Daoy (cell line): ENCODE measurements at places on chromosomes 3 and 15.

DNA sequence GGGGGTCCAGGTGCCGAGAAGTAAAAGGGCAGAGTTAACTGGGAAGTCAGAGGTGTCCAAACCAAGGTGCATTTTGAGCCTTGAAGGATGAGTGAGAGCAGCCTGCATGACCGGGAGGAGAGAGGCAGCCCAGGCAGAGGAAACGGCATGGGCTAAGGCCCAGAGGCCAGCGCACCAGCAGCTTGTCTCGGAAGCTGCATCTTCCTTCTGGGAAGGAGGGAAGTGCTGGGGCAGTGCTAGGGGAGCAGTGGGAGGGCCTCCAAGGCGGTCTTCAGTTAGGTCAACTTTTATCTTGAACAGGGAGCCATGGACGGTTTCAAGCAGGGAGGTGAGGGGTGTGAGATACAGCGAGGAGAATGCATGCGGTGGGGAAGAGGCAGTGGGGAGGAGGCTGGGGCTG lies 1.0 kb downstream of the H1-8 start:
- DNase-seq, result no peak

DNA sequence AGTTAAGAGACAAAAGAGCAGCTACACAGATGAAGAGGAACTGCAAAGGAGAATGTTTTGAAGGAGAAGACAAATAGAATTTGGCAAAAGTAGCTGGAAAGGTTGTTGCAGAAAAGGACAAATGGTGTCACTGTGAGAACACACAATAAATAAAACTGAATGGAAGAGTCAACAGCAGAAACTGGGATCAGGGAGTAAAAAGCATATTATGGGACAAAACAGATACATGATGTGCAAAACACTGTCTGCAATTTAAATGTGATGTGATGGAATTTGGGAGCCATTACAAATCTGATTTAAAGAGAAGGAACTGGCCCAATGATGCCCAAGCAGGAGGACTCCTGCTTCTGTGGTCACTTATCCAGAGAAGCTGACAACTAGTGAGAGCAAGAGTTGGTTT lies 46.1 kb downstream of the CD47 start:
- DNase-seq, result no peak

DNA sequence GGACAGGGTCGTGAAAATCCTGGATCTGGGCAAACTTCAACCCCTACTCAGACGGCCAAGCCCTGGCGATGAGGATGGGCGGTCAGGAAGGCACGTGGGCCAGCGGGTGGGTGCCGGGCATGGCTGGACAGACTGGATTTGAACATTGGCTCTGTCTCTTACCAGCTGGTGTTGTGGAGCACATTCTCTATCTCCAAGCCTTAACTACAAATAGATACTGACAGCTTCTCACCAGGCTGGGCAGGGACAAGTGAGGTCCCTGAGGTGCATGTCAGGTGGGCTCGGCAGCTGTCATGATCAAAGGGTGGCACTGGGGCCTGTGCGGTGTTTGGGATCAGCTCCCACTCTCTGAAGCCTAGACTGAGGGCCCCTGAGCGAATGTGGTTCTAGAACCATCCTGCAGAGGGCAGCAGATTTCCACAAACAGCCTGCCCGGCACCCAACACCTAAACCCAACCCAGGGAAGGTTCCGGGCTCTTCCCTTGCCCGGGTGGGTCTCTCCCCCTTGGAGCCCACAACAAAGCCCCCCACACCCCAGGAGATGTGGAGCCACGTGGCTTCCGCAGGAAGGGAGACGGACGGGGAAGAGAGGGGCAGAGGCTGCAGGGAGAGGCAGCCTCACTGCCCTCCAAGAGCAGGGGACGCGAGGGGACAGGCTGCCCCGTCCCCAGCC lies 58.4 kb downstream of the RGMA start:
- DNase-seq, result peak; percentile 65

GRCh38 chr15:66803182-66803729 lies 101.2 kb downstream of the SMAD6 start:
- peak; percentile 98 for DNase-seq

DNA sequence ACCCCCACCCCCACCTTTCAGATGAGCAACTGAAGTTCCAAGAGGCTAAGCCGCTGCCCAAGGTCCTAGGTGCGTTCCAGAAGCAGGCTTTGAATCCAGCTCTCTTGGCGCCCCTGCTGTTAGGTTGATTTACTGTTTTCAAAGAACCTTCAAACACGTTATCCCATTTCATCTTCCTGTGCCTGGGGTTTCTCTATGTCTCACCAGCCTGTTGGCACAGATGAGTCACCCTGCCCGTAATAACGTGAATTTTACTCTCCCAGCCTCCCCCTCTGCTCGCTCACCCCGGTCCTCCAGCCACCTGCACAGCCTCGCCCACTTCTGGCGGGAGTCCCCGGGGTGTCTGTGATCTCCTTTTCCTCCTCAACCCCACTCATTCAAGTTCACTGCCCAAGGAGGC lies 13.0 kb upstream of the TSEN2 start:
- DNase-seq, result peak; percentile 87

DNA sequence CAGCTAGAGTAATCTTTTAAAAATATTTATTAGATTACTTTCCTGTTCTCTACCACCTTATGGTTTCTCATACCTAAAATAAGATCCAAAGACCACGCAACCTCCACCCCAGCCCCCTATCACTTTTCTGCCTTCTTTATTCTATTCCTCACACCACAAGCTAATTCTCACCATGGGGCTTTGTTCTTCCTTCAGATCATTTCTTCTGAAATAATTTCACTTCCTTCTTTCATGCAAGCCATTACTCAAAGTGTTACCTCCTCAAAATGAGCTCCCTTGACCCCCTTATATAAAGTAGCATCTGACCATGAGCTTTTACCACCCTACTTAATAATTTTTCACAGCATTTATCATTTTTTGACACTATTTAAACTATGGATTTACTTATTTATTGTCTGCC lies 233.2 kb upstream of the TMCO5A start:
- no peak for DNase-seq

- DNase-seq, result no peak
These were observed 3.6 kb downstream of the STIMATE start for GRCh38 chr3:52893723-52894122.

DNA sequence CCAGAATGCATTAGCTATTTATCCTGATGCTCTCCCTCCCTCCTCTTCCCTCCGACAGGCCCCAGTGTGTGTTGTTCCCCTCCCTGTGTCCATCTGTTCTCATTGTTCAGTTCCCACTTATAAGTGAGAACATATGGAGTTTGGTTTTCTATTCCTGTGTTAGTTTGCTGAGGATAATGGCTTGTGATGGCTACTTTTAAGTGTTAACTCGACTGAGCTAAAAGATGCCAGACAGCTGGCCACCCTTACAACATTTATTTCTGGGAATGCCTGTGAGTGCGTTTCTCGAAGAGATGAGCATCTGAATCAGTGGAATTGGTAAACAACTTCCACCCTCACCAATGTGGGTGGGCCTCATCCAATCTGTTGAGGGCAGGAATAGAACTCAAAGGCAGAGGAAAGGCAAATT lies 24.7 kb upstream of the TM2D3 start:
- no peak for DNase-seq

DNA sequence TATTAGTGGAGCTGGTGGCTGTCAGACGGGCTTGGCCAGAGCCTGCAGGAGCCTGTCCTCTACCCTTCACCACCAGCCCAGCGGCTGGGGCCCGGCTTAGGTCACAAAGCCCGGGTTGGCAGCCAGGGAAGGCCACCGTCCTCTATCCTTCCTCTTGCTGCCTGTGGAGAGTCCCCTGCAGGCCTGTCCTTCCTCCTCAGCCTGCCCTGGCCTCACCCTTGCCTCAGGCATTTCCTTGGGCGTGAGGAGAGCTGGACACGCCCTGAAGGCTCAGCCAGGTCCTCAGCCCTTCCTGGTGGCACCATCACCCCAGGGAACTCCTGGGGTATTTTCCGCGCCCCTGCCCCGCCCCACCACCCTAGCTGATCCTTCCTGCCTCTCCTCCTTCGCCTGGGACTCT lies 7.7 kb downstream of the CHAC1 start:
- no peak for DNase-seq

DNA sequence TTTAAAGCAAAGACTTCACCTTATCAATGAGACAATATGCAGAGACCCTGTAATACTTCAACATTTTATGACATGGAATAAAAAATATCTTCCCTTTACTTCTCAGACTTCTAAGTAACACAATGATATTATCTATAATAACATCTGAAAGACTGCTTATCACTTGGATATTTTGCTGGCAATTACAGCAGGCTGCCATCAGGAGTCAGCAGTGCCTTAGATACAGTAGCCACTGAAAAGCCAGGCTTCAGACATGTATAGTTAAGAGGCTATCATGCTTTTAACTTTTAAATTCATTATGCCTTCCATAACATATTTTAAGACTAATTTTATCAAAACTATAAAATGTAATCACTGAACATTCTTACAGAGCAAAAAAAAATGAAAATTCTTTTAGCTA lies 227.5 kb downstream of the NEK10 start:
- DNase-seq, result no peak

- no peak for DNase-seq
These were observed 121.4 kb upstream of the MB21D2 start for GRCh38 chr3:193039058-193039457.

- peak; percentile 61 for DNase-seq
These were observed 7.7 kb upstream of the CDCP1 start for GRCh38 chr3:45153658-45154437.

DNA sequence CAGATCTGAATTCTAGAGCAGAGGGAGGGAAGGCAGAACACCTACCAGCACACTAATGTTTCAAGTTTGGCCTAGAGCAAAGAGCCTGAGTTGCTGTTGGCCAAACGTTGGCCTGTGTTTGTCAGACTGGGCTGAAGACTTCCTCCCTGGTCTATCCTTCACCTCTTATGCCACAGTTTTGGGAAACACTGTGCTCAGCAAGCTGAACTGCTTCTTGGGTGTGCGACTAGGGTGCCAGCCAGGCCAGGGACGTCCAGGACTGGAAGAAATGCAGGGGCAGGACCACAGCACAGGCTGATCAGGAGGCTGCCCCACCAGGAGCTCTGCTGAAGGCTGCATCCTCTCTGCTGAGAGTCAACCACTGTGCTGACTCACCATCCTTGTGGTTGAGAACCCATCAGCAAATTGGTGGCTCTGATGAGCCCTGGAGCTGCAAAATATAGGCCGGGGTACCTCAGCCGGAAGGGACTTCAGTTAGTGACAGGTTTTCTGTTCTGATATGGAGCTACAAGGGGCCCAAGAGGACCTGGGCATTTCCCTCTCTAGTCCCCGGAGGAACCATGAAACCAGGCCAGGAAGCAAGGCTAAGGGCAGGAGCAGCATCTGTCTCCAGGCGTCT lies 131.6 kb upstream of the RASGRP1 start:
- peak; percentile 74 for DNase-seq

GRCh38 chr15:42090370-42090769 lies 4.0 kb downstream of the PLA2G4D start:
- no peak for DNase-seq

GRCh38 chr3:72791161-72791560 lies 57.1 kb downstream of the SHQ1 start:
- peak; percentile 24 for DNase-seq

- no peak for DNase-seq
These were observed 49.9 kb upstream of the RAB6B start for GRCh38 chr3:133945381-133946095.

DNA sequence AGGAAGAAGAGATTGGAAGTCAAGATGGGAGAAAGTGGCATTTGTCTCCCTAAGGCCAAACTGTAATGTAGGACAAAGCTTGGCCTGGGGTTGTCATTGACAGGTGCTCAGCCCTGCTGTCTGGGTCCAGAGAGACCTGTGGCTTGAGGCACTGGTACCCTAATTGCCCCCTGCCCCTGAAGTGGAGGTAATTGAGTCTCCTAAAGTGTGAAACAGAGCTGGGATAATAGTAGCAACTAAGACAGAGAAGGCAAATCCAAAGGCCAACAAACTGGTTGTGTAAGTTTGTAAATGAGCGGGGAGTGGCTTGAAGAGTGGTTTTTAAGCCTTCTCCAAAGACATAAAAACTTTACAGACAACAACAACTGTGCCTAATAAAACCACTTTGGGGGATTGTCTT lies 264.2 kb upstream of the ROPN1 start:
- no peak for DNase-seq

DNA sequence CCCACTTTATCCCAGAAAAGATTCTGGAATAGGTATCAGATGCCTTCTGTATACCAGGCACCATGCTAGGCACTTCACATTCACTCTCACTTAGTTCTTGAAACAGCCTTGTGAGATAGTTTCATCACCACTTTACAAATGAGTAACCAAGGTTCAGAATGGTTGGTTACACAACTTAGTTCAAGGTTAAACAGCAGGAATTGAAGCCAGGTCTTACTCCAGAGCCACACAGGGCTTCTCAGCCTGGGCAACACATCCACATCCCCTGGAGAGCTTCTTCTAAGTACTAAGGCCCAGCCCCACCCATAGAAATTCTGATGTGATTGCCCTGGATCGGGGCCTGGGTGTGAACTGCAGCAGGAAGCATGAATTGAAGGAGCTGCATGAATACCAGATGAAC lies 18.6 kb downstream of the WHAMM start:
- DNase-seq, result no peak

DNA sequence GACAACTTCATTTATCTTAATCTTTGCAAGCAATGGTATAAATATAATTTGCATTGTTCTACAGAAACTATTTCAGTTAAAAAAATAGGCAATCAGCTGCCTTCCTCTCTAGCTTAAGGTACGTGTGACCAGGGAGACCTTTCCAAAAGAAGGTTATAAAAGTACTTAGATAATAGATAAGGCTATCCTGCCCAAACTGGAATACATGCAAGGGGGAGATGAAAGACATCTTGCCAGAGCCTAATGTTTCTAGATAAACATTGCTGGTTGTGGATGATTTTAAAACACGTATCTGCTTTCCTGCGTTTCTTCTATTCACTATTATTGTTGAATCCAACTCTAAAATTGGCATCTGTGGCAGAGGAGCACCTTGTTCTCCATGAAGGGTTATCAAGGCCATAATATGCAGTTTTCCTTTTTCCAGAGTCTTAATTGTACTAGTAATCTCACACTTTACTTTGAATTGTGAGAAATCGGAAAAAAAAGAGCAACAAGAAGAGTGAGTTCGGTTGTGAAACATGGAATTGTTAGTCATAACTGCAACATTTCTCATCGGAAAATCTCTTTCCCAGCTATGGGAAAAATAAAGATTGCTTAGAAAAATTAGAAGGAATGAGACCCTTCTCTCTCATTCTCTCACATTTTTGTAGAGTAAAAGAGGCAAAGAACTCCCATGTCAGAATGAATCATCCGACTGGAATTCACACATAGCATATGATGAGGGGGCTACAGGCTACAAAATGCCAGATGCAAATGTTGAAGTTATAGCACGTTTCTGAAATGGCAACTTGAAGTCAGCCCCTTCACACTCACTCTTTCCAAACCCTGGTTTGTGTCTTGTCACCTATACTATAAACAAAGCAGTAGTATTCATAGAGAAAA lies 936.1 kb upstream of the NR2F2 start:
- peak; percentile 9 for DNase-seq

- DNase-seq, result no peak
These were observed 4.9 kb upstream of the CHRNA3 start for GRCh38 chr15:78625606-78626280.

DNA sequence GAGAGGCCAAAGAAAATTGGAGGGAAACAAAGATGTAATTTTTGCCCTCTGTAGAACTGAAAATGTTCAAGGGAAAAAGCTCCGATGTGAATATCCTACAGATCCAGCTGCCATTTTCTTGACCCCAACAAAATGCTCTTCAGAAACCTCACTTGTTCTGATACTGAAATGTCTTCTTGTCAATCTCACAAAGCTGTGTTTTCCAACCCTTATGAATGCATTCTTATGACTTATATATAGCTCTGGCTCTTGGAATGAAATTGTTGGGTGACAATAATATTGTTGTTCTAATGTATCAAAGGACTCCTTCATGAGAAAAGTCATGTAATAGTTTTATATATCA lies 157.1 kb upstream of the TGFBR2 start:
- DNase-seq, result no peak

GRCh38 chr15:67134871-67135492 lies 69.6 kb downstream of the SMAD3 start:
- no peak for DNase-seq

GRCh38 chr3:59106085-59106648 lies 56.3 kb upstream of the CFAP20DC start:
- no peak for DNase-seq
